Mucosa of gallbladder (tissue), 1 donor: ENCODE measurements at places on chromosomes 12 and 14. TPM values are rescaled to one million over a fixed set of nuclear protein-coding genes. Genes with fewer than 3 reads are reported as not detected.

DNA sequence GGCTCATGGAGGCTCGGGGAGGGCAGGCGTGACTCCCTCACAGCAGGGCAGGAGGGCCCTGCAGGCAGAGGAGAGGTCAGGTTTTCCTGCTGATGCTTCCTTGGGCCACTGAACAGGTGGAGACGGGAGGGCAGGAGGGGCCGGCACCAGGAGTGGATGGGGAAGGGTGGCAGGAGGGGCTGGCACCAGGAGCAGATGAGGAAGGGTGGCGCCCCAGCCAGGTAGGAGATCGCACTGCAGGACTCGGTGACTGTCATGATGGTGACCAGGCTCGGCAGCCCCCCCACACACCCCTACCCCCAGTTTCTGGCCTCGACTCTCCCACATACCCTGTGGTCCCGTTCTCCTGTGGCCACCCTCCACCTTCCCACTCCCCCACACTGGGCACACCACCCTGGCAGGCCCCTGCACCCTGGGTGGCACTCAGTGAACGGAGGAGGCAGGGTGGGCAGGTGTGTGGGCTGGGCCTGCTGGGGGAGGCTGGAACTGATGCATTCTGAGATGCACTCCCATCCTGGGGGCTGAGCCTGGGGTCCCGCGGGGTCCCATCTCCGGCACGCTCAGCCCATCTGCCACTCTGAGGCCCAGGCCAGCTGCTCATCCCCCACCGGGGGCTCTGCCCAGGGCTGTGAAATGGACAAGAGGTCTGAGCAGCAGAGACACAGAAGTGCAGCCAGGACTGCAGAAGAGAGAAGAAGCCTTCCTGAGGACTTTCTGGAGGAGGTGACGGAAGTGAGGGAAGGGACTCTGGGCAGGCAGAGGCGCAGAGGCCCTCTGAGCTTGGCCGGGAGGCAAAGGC lies 2.8 kb downstream of the NUDT14 start:
- DNase-seq, result no peak

DNA sequence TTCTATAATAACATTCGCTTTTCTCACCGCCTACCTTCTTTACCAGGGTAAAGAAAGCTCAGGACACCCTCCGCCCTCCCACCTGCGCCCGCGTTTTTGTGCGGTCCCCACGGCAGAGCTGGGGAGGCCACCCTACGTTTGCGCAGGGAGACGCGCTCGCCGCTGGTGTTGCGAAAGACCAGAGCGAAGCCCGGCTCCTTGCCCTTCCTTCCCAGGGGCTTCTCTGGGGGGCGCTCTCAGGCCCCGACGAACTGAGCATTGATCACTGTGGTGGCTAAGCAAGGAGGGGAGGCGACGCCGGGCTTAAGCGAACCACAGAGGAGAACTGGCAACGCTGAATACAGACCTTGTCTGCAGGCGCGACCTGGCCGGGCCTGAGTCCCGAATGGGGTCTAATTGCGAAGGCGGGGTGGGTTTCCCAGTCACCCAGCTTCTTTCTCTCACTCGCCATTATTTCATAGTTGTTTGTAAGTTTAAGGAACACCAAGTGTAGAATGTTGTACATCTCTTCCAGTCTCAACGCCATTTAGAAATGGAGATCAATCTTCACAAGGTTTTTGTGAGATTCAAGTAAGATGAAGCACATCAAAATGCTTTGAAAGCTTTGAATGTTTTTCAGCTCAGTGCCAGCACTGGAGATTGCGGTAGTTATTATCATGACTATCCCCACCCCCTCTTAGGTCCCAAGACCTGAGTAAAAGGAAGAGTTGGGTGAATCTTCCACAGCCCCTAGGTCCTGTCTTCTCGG lies 1.7 kb upstream of the NKX2-1 start:
- DNase-seq, result no peak

DNA sequence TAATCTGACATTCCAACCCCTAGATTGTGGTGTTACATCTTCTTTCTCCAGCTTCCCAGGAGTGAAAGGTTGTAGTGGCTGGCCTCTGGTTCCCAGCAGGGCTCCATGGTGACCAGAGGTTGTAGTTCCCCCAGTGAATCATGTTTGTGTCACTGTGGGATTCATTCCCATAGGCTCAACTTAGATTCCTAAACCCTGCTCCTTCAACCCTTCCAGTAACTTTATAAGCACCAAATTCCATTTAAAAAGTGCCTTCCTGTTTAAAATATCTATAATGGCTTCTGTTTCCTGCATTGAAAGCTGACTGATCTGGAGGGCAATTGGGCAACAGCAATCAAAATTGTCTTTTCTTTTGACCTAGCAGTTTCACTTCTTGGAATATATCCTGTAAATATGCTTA lies 40.5 kb upstream of the TBC1D15 start:
- DNase-seq, result no peak

DNA sequence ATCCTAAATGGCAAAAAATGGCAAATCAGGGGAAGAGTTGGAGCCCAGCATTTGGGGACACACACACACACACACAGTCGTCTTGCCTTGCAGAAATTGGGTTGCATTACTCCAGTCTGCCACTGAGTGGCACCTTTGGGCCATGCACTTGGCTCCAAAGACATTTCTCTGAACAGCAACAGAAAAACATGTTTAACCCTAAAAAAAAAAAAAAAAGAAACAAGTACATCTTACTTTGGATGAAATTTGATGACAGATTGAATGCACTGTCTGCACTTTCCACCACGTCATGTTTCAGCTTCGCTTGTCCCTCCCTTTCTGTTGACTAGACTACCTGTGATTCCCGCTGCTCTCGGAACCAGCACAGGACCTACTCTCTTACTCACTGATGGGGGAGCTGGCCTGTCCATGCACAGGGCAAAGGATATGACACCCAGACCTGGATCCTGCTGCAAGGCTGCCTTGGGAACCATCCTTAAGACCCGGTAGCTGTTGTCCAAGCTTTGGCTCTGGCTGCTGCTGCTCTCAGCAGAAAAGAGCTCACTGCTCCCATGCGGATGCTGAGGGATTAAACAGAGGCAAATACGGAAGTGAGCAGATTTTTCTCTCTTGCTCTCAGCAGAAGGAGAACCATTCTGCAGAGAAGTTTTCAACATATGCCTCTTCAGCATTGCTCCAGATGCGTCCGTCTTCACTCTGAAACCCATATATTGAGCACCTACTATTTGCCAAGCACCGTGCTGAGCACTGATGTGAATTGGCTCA lies 376.8 kb downstream of the DPF3 start:
- DNase-seq, result peak; percentile 74

GRCh38 chr14:30211326-30211725 lies 283.7 kb upstream of the PRKD1 start:
- DNase-seq, result no peak

DNA sequence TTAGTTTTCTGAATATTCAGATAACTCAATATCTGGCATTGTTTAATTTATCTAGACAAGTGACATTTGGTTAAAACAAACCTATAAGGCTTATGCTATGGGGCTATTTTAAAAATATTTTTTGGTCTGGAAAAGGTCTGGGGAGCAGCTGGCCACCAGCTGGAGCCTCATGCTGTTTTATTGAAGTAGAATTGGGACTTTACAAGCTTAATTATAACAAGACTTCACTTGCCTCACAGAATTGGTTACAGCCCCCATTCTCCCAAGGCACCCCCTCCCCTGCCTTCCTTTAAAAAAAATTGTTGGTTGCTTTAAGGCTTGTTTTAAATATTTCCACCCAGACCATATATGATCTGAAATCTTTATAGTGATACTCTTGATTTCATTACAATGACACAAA lies 453.9 kb downstream of the ADAMTS20 start:
- no peak for DNase-seq

Gene ERG28
- total RNA-seq, result 37.2 TPM

Gene ALX1
- total RNA-seq, result not detected

DNA sequence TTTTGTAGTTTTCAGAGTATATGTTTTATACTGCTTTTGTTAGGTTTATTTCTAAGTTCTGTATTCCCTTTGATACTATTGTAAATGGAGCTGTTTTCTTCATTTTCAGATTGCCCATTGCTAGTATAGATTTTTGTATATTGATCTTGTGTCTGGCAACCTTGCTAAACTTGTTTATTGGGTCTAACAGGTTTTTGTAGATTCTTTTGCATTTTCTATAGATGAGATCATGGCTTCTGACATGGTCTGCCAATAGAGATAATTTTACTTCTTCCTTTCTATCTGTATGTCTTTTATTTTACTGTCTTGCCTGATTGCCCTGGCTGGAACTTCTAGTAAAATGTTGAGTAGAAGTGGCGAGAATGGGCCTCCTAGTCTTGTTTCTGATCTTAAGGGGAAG lies 40.3 kb downstream of the ANKRD9 start:
- DNase-seq, result no peak

Gene LARP4
- total RNA-seq, result 43.0 TPM

Gene PLCZ1
- total RNA-seq, result not detected

DNA sequence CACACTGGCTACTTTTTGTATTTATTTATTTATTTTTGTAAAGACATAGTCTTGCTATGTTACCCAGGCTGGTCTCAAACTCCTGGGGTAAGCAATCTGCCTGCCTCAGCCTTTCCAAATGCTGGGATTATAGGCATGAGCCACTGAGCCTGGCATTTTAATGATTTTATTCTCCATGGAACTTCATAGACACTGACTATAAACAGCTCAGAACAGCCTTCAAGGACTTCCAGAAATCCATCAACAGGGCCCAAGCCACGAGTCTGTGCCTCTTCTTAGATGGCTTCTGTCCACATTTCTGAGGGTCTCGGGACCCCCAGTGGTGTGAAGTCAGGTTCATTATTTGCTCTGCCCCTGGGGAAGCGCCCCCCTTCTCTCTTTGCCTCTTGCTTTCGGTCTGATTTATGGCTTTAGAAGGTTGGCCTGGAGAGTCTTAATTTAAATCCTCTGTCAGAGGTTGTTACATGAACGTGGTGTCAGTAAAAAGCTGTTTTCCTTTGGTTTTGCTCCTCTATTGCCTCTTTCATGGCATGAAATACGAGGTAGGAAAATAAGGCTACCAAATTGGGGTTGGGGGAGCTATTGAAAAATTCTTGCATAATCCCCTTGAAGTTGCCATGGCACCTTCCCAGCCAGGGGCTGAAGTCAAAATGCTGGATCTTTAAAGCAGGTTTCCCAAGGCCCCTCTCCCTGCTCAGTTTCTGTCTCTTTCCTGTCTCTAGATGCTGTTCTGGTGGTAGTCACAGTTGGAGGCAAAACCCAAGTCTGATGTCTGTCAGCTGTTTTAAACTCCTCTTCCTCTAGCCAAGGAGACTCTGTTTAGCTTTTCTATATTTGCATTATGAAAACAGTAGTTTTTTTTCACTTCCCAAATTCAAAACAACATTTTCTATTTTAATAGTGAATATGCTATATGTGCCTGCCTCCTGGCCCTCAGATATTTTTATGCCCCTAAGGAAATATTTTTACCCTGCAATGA lies 129.4 kb downstream of the SMOC1 start:
- DNase-seq, result no peak

Gene RNASE7
- 22.1 TPM for total RNA-seq

Gene PLA2G1B
- 4.7 TPM for total RNA-seq

DNA sequence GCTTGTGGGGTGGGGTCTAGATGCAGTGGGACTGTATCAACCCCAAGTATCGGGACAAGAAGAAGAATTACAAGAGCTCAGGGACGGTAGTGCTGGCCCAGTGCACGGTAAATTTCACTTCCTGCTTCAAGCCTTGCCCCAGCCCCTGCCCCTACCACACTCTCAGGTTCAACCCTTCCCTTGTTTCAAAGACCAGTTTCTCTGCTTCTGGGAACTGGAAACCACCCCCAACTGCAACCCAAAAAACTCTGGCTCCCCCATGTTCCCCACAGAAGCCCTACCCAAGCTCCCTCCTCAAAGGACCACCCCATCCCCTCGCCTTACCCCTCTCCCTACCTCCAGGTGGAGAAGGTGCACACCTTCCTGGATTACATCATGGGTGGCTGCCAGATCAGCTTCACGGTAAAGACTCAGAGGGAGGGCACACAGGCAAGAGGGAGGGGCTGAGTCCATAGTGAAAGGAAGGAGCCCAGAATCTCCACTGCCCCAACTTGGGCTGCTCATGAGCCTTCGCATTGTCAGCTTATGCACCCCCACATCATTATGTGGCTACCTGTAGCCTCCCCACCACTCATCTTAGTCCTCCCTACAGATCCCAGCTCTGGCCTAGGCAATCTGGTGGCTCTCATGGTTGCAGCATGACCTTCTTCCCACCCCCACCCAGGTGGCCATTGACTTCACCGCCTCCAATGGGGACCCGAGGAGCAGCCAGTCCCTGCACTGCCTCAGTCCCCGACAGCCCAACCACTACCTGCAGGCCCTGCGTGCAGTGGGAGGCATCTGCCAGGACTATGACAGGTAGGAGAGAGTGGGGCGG lies 4.3 kb downstream of the CPNE6 start:
- DNase-seq, result no peak

Gene RHEBL1
- total RNA-seq, result 0.29 TPM

GRCh38 chr12:122452701-122453285 lies 30.3 kb upstream of the CLIP1 start:
- DNase-seq, result no peak

Gene CLEC1B
- not detected for total RNA-seq

Gene MAP1LC3B2
- 0.46 TPM for total RNA-seq

DNA sequence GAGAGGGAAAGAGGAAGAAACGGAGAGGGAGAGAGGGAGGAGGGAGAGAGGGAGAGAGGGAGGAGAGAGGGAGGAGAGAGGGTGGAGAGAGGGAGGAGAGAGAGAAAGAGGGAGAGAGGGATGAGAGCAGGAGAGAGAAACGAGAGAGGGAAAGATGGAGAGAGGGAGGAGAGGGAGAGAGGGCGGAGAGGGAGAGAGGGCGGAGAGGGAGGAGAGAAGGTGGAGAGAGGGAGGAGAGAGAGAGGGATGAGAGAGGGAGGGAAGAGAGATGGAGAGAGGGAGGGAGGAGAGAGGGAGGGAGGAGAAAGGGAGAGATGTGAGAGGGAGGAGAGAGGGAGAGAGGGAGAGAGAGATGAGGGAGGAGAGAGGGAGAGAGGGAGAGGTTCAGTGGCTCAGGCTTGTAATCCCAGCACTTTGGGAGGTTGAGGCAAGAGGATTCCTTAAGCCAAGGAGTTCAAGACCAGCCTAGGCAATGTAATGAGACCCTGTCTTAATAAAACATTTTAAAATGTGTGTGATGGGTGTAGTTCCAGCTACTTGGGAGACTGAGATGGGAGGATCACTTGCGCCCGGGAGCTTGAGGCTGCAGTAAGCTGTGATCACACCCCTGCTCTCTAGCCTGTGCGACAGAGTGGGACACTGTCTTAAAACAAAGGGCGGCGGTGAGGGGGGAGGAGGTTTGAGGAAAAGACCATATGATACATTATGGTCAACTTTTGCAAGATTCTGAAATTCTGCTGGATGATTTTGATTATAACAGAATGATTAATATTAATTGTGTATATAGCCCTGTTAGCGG lies 21.3 kb upstream of the SNRPF start:
- DNase-seq, result no peak

- no peak for DNase-seq
Measured at GRCh38 chr14:24224618-24225071, 7.5 kb downstream of the NEDD8 start.

Gene OR4E2
- not detected for total RNA-seq

DNA sequence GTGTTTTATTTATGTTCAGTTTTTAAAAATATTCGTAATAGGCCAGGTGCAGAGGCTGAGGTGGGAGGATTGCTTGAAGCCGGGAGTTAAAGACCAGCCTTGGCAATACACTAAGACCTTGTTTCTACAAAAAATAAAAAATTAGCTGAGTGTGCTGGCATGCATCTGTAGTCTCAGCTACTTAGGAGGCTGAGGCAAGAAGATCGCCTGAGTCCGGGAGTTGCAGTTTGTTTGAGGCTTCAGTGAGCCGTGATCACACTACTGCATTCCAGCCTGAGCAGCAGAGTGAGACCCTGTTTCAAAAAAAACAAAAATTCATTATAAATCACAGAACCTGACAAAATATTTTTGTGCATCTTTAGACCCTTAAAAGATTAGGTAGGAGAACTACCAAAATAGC lies 240.1 kb upstream of the ARHGAP5 start:
- DNase-seq, result no peak

Gene MARK3
- total RNA-seq, result 72.3 TPM
